ENCODE measurements at places on chromosomes 12 and 14.

GRCh38 chr14:23071921-23072539, 14.7 kb upstream of the CDH24 start:
- DNase-seq, result no peak

- peak; percentile 21 for DNase-seq
Observed at GRCh38 chr14:90579088-90579487, 182.3 kb downstream of the CALM1 start.

- DNase-seq, result no peak
Observed at GRCh38 chr12:15851919-15852318, 30.3 kb upstream of the STRAP start.

DNA sequence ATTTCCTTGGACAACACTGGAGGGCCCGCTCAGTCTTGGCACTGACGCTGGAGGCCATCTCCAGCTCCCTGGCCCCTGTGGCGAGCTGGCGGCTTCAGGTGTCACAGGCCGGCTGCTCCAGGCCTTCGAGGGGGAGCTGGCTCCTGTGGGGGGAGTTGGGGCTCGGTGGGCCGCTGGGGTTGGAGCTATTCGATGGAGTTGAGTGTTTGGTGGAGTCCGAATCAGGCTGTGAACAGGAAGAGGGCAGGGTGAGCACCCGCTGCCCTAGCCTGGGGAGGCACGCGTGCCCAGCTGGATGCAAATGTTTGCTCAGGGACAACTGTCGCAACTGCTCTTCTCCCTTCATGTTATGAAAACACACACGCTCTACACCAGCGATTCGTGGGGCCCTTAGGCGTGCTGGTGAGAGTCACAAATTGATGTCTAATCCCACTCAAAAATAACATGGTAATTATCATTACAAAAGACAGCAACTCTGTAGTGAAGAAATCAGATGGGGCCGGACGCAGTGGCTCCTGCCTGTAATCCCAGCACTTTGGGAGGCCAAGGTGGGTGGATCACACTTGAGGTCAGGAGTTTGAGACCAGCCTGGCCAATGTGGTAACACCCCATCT, 11.3 kb downstream of the AMN start:
- no peak for DNase-seq

- DNase-seq, result no peak
Observed at GRCh38 chr14:34098045-34098984, 147.4 kb upstream of the EGLN3 start.

DNA sequence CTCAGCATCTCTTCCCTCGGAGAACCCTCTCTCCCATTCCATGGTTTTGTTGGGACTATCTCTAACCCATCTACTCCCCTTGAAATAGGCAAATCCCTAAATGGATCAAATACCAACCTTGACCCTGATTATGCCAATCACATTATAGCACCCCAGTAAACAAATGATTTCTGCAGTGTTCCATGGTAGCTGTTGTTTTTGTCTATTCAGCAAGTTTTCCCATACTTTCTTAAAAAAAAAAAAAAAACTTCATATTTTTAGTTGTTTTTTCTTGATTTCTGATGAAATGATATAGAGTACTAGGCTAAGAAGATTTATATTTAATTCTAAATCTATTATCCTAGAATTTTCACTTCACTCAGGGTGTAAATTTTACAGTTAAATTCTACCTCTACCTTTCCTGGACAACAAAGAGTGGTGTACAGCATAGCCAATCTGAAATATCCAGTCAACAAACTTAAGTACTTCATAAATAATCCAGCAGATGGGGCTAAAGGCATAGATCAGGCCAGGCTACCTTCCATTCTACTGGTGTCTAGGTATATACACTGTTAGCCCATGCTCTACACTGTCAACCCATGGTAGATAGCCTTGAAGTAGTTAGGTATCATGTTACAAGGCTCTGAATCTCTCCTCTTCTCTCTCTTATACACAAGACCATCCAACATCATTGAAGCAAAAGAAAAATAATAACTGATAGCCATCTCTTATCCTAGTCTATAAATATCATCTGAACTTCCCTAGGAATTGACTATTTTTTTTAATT, 82.2 kb downstream of the PLEKHG7 start:
- peak; percentile 49 for DNase-seq

DNA sequence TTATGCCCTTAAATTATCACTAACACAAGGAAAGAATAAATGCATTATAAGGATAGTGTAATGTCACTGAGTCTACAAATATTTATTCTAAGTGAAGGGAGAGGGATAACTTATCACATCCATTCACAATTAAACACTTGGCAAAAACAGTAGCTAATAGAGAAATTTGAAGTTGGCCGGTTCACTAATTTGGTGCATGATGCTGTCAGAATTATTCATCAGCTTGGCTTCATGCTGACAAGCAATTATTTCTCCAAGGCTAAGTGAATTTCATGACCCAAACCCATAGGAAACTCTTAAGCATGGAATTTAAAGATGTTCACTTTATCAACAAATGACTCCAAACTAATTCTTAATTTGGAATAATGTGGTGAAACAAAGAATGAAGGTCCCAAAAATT, 25.0 kb upstream of the NR1H4 start:
- DNase-seq, result no peak

DNA sequence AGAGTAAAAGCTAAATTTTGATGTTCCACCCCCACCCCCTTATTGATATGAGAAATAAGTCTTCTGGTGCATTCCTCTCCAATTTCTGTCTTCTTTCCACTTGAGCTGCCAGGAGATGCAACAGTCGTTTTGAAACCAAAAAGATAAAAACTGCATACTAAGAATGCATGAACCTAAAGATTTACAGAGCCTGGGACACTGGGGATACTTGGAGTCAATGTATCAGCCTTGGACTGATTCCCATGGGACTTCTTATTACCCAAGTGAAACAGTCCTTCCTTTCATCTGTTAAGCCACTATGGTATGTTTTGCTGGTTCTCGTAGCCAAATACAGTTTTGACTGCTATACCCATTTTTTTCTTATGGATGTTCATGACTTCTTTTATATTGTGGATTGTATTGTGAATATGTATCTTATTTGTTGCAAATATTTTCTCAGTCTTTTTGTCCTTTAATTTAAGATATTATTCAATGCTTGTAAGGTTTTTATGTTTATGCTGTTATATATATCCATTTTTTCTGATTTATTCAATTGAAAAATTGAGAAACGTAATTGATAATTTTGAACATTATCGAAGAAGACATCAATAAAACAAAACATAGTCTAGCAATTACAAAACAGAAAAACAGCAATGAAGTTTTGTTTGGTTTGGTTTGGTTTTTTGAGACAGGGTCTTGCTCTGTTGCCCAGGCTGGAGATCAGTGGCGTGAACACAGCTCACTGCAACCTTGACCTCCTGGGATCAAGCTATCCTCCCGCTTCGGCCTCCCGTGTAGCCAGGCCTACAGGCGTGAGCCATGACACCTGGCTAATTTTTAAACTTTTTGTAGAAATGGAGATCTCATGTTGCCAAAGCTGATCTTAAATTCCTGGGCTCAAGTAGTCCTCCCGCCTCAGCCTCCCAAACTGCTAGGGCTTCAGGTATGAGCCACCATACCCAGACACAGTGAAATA, 85.4 kb upstream of the ETV6 start:
- no peak for DNase-seq

DNA sequence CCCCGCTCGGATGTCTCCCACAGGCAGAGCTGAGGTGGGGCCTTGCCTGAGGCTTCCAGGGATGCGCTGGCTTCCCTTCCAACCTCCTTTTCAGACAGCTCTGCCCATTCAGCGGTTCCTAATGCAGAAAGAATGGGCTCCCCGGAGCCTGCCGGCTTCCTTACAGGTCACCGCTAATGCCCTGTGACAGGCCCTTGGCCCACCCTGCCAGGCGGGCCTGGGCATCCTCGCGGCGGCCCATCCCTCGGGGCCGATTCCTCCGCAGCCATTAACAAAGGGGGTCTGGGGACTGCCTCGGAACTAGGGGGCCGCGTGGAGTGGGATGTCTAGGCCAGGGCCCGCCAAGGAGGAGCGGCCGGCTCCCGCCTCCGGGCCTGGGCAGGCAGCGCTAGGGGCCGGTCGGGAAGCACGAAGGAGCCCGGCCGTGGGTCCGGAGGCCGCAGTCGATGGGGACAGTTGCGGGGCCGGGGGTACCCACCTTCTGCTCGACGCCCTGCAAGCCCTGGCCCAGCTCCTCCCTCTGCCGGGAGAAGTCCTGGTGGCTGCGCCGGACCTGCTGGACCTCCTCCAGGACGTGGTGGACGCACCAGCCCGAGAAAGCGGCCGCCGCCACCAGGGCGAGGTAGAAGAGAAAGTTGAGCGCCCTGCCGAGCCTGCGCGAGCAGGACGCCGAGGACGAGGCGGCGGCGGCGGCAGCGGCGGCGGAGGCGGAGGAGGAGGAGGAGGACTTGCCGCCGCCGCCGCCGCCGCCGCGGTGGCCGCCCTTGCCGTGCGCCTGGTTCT, 738 bp downstream of the CKAP4 start:
- peak; percentile 75 for DNase-seq

DNA sequence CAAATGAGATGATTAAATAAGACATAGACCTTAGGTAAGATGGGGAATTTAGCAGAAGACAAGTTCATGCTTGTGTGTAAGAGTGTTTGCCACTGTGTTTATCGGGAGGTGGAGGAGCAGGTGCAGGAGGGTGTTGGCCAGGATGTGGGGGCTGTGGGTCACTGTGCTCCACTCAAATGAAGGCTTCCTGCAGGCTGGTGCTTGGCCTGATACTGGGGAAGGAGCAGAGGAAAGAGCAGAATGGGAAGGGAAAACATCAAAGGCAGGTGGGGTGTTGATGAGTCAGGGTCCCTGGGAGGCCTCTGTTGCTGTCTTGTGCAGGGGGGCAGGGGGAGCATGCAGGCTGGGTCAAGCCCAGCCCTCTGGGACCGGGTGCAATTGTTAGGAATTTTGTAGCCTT, 126.5 kb downstream of the TSPAN9 start:
- no peak for DNase-seq

GRCh38 chr12:47394070-47394469, 311.8 kb downstream of the RPAP3 start:
- no peak for DNase-seq

- no peak for DNase-seq
Observed at GRCh38 chr12:8689681-8690080, 8.1 kb upstream of the RIMKLB start.

DNA sequence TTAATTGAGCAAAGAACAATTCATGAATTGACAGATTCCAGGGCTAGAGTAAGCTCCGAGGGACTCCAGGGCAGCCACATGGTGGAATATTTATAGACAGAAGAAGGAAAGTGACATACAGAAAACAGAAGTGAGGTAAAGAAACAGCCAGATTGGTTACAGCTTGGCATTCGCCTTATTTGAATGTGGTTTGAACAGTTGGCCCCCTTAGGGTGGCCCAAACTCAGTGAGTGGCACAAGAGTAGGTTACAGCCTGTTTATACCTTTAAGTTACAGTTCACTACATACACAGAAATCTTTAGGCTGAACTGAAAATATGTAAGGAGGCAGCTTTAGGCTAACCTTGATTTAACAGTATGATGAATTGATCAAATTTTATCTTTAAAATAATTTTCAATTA, 174.5 kb upstream of the CNOT2 start:
- no peak for DNase-seq

DNA sequence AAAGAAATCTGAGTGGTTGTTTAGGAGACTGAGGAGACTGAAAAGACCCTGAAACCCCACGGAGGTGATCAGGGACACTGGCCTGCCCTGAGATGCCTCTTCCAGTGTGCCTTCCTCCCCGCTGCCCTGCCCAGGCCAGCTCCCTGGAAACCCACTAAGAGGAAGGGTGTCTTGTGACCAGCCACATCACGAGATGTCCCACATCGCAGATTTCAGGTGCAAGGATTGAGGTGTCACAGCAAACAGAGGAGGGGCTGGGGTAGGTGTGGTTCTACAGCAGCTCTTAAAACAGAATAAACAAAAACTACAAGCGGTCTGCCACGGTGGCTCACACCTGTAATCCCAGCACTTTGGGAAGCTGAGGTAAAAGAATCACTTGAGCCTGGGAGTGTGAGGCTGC, 184.3 kb upstream of the C14orf180 start:
- no peak for DNase-seq

- no peak for DNase-seq
Observed at GRCh38 chr12:49730568-49731101, 10.7 kb upstream of the TMBIM6 start.

GRCh38 chr12:12506496-12506890, 56.2 kb downstream of the DUSP16 start:
- DNase-seq, result no peak

DNA sequence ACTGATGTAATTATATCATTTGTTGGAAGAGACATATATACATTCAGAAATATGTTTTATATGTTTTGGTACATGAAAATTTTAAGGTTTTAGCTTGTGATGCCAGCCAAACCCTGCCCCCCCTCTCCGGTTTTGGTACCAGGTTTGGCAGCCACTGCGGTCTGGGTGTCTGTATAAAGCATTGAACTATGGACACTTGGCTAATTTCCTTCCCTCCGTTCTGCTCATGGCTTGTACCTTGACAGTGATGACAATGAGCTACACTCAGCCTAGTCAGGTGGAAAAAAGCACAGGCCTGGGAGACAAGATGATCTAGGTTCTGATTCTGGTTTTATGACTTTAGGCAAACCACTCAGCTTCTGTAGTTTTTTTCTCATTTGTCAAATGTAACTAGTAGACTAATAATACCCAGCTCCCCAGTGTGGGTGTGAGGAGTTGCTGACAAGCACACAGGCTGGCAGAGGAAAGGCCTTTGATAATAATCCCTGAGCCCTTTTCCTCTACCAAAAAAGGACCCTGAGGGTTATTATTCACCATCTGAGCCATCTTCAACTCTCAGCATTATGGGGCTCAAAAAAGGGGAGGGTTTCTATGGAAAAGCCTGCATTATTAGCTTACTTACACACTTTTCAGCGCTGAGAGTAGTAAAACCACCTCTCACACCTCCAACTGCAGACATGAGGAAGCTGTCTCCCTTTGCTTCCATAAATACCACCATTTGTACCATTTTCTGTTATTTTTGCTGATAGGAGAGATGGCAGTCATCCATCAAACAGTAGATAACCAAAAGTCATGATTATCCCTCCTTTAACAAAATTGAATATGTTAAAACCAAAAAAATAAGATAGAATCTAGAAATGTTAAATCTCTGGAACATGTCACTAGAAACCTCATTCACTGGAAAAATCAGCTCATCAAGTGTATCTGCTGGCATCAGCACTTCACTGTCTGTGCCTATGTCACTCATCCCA, 76.3 kb upstream of the PSMC1 start:
- DNase-seq, result no peak

DNA sequence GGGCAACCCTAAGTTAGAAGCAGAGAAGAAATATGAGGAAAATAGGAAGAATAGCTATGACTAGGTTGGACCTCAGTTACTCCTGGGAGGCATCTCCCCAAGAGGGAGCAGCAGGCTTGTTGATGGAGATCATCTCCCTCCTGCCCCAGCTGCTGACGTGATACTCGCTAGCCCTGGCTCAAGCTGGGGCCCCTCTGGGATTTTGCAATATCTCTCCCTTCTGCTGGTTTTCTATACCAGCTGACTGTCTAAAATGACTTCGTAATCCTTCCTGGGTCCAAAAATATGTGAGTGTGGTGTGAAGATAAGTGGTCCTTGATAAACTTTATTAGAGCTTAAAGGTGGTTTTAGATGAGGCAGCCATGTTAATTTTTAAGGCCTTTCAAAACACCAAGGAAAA, 4.5 kb upstream of the HECTD4 start:
- DNase-seq, result no peak

GRCh38 chr12:28830491-28830890, 318.6 kb upstream of the FAR2 start:
- no peak for DNase-seq

Data from CD8-positive, alpha-beta memory T cell (primary cell).